ENCODE measurements at places on chromosomes 16 and 17.

GRCh38 chr17:62444063-62444462, 20.4 kb downstream of the METTL2A start:
- no peak for DNase-seq

GRCh38 chr16:85252014-85252413, 139.7 kb upstream of the CIBAR2 start:
- no peak for DNase-seq

DNA sequence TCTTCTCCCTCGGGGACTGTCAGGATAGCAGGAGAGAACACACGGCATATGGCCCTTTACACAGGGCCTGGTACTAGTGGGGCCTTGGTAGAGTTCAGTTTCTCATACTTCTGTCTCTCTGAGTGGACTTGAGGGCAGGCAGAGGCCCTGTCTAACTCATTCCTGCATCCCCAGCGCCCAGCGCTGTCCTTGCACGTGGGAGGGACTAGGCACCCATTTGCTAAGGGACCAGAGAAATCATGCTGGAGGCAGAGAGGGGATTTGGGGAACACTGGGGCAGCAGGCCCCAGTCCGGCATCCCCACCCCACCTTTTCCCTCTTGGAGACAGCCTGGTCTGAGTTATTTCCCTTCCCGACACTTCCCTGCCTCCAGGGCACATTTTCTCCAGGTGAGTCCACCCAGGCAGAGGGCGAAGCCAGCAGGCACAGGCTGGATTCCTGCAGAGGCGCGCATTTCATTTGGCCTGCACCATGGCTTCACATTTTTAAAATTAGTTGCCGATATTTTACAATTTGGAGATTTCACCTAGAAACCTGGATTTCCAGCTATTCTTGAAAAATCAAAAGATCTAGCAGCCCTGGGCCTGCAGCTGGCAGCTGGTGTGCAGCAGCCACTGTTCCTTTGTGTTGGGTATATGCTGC, 9.7 kb upstream of the NKD1 start:
- no peak for DNase-seq

DNA sequence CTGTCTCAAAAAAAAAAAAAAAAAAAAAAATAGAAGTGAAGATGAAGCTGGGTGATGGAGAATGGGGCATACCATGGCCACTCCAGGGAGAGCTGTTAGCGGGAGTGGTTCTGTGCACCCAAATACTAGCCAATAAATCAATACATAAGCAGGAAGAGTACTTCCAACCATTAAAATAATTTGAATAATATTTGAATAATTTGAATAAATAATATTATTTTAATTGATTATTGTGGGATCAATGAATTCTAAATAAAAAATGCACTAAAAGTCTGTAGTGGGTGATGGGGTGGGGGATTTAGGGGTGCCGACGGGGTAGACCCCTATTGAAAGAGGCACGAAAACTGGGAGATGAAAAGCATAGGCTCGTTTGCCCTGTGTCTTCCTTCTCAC, 41.4 kb upstream of the CMIP start:
- DNase-seq: no peak

GRCh38 chr16:64013856-64014255, 1108.0 kb downstream of the CDH11 start:
- DNase-seq: no peak

- DNase-seq: no peak
Measured at GRCh38 chr16:68070249-68070730, 14.9 kb upstream of the NFATC3 start.

- DNase-seq: no peak
Measured at GRCh38 chr16:84286578-84287240, 8.0 kb upstream of the WFDC1 start.

DNA sequence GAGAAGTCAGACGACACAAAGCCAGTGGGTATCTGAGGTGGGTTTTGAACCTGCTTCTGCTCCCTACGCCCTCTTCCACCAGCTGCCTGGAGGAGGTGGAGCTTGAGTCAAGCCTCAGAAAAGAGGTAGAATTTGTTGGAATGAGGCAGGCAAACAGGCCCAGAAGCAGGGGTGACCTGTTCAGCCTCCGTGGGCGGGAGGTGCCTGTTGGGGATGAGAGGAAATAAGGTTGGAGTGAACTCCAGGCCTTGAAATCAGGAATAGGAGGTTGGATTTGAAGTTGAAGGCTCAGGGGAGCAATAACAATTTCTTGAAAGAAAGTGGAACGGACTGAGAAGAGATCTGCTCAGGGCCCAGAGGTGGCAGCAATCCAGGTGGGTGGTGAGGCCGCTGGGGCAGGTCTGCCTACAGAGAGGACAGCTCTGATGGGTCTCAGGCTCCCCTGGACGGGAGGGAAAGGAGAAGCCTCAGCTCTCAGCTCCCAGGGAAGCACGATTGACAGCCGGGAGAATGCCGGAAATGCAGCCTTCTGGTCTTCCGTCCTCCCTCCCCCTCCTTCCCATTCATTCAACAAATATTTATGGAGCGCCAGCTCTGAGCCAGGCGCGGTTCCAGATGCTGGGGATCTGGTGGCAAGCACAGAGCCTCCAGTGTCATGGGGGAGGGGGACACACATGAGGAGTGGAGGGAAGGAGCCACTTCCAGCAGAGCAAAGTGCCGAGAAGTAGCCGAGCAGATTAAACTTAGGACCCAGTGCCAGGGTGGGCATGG, 61.9 kb upstream of the CIBAR2 start:
- peak; percentile 24 for DNase-seq

- DNase-seq: peak; percentile 48
Measured at GRCh38 chr16:22948603-22949368, 134.8 kb downstream of the HS3ST2 start.

GRCh38 chr17:50276588-50277356, 2.5 kb downstream of the TMEM92 start:
- DNase-seq: no peak

- DNase-seq: no peak
Measured at GRCh38 chr16:2166263-2167067, 10.9 kb downstream of the TRAF7 start.

DNA sequence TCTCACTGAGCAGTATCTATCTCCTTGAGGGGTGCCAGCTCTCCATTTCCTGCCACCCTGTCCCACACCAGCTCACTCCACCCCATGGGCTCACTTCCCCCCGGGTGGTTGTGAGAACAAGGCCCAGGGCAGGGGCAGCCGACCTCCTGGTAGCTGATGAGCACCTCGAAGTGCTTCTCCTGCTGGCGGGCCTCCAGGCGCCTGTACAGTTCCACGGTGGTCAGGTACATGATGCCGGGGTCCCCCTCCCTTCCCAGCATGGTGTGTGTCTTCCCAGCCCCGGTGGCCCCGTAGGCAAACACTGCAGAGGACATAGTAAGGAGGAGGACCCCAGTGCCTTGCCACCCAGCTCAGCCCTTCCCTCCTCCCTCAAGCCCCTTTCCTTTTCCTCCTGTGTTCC, 12.5 kb downstream of the KIF18B start:
- DNase-seq: no peak

DNA sequence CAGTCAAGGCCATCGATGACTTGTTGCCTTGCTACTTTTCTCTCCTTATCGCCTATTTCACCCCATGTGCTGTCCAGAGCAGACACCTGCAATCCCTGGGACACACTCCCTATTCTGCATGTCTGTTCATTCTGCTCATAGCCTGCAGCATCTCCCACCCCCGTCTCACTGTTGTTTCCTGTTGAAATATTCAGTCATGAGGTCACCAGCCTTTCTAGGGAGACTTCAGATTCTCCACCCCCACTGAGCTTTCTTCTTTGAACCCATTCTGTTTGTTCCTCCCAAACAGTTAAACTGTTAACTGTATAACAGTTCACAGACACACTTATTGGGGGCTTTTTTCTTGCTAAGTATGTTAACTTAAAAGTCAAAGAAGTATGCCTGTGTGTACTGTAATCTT, 94.4 kb downstream of the AATF start:
- DNase-seq: no peak

- no peak for DNase-seq
Measured at GRCh38 chr17:55635253-55635914, 87.3 kb downstream of the TMEM100 start.

DNA sequence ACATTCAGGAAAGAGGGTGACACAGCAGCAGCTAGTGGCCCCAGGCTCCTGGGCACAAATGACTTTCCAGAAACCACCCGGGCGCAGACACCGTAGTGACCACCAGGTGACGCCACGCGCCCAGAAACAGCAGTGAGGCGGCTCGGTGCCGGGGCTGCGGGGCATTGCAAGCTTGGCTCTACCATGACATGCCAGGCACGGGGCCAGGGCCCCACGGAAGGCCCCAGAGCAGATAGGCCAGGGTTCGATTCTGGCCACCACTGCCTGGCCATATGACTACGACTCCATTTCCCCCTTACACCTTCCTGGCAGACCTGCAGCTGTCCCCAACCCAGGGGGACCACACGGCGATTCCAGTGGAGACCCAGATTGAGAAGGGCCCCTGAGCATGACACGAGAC, 6.7 kb downstream of the RHBDF1 start:
- peak; percentile 57 for DNase-seq

DNA sequence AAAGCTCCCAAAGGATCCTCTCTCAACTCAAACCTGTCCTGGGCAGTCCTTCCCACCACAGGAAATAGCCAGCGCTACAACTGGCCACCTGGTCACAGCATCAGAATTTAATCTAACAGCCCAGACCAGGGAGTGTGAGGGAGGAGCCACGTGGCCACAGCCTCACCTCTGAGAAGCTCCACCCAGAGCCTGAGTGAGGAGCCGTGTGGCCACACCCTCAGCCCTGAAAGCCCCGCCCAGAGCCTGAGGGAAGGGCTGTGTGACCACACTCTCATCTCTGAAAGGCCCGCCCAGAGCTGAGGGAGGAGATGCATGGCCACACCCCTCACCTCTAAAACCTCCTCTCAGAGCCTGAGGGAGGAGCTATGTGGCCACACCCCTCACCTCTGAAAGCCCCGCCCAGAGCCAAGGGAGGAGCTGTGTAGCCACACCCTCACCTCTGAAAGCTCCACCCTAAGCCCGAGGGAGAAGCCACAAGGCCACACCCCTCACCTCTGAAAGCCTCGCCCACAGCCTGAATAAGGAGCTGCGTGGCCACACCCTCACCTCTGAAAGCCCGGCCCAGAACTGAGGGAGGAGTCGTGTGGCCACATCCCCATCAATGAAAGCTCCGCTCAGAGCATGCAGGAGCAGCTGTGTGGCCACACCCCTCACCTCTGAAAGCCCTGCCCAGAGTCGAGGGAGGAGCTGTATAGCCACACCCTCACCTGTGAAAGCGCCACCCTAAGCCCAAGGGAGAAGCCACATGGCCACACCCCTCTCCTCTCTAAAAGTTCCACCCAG, 28.6 kb downstream of the SLC38A8 start:
- peak; percentile 10 for DNase-seq

DNA sequence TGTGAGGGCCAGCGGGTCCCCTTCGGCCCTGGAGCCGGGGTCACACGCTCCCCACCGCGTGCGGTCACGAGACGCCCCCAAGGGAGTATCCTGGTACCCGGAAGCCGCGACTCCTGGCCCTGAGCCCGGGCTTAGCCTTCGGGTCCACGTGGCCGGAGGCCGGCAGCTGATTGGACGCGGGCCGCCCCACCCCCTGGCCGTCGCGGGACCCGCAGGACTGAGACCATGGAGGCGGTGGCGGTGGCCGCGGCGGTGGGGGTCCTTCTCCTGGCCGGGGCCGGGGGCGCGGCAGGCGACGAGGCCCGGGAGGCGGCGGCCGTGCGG, at the start of gene NAGLU:
Gene NAGLU (plus strand): TSS at position 194 of the 324 bp plus-strand sequence. CDS start 32 bp downstream, at position 226.
- no peak for DNase-seq

GRCh38 chr17:31738488-31738887, 120.6 kb downstream of the COPRS start:
- no peak for DNase-seq

DNA sequence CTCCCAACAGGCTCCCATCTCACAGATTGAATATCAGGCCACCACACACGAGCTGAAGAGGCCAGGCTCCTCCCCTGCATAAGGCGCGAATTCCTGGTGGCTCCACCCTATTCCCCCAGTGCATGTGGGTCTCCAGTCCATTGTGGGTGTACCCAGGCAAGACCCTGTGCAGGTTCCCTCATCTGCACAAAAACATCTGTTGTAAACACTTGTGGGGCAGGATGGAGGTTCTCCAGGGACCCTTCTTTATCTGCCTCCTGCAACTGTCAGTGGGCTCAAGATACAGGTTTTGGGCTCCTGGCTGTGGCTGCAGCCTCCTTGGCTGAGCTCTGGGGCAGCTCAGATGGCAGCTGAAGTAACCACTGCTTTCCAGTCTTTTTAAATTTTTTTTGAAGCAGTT, 17.6 kb upstream of the LGALS9 start:
- DNase-seq: no peak

DNA sequence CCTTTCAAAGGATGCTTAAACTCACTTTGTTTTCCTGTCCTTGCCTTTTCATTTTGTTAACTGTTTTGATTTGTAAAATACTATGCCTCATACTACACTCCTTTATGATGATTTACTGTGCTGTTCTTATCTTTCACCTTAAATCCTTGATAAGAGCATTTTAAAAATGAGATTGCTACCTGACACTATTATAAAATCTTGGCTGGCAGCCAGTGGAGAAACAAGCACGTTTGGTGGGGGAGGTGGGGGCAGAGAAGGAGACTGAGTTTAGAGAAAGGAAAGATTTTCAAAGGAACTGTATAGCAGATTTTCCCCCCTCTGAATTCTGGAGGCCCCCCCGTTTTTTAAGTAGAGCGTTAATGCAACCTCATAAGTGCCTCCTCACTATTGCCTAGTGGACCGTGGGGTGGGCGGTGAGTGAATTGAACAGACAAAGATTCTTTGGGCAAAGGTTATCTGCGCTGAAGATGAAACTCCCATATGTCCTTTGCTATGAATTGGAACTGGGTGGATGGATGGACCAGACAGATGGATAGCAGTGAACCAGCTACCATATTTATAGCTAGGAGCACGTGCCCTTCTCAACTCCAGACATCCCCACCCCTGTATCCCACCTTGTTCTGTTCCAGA, 200.2 kb downstream of the CCDC182 start:
- DNase-seq: no peak

DNA sequence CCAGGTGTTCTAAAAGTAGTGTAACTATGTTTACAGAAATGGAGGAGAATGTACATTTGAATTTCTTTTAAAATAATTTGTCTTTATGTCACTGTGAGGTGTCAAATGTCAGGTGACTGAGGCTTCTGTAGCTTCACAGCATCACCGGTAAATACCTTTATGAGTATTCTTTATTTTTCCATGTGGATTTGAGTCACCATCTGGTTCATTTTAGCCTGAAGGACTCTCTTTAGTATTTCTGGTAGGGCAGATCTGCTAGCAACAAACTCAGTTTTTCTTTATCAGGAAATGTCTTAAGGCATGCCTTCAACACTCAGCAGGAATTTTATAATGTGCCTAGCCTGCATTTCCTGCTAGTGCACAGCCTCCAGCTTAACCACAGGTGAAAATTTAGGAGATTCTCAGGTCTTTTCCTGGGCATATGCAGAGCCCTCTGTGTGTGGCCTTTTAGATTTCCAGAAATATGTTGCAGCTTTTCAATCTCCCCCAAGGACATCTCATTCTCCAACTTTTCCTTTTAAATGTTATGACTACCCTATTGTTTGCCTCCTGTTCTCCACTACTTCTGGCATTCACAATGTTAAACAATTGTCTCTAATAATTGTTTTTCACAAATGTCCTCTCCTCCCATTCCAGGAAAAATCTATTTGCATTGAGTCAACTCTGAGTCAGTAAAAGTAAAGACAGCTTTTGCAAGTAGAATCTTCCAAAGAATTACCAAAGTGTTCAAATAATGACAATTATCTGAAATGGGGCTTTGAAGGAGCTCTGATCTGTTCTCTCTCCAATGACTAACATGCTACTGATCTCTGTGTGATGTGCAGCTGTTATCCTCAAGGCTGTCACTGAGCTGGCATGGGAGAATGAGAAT, 239.4 kb upstream of the CPHXL start:
- no peak for DNase-seq
